ENCODE measurements at places on chromosomes 3 and 15.

- no peak for DNase-seq
Measured at GRCh38 chr3:155078711-155079467, 1.2 kb upstream of the MME start.

GRCh38 chr3:61422945-61423673 lies 138.3 kb upstream of the PTPRG start:
- no peak for DNase-seq

DNA sequence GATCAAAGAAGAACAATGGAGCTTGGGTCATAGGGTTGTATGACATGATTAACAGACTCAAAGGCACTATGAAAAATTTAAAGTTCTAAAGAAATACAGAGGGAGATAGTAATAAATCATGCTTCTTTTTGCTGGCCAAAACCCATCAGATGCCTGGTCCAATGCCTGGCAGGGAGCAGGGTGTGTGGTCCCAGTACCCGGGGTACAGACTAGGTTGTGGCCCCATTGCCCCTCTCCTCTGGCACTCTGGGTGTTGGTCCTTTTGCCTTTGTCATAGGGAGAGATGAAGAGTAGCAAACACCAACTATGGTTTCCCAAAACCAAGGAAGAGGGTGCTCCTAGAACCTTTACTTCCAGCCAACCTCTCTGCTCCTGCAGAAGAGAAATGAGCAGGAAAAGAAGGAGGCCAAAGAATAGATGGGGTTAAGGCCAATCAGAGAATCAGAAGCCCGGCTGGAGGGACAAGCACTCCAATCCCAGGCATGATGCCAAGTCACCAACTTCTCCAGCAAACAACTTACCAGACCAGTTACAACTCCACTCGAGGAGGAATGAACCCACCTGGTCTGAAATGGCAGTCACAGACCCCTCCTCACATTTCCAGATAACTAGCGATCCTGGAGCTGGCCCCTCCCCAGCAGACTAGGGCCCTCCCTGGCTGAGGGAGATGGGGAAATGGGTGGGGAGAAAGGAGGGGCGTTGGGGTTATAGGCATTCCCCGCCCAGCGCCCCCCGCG lies 1.8 kb downstream of the IGDCC3 start:
- no peak for DNase-seq

GRCh38 chr3:156429125-156429524 lies 125.8 kb downstream of the SSR3 start:
- no peak for DNase-seq

GRCh38 chr15:52520421-52520820 lies 8.3 kb downstream of the MYO5A start:
- DNase-seq, result no peak

DNA sequence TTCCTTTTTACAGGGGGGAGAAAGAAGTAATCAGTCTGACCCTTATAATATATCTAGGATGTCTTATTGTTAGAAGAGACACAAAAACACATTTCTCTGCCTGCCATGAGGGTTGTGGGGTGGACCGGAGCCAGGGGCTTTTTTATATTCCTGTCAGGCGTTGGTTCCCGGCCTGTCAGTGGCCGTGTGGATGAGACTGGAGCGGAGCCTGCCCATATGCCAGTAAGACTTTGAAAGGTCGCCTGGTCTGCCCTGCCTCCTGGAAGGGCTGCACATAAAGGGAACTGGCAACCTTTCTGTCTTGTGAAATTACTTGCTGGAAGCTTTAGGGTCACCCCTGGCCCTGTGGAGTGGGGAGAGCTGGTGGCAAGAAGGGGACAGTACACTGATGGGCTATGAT lies 34.7 kb downstream of the MAP3K13 start:
- DNase-seq, result no peak
